ENCODE measurements at places on chromosomes 1 and 21. TPM values are rescaled to one million over a fixed set of nuclear protein-coding genes. Genes with fewer than 3 reads are reported as not detected.

DNA sequence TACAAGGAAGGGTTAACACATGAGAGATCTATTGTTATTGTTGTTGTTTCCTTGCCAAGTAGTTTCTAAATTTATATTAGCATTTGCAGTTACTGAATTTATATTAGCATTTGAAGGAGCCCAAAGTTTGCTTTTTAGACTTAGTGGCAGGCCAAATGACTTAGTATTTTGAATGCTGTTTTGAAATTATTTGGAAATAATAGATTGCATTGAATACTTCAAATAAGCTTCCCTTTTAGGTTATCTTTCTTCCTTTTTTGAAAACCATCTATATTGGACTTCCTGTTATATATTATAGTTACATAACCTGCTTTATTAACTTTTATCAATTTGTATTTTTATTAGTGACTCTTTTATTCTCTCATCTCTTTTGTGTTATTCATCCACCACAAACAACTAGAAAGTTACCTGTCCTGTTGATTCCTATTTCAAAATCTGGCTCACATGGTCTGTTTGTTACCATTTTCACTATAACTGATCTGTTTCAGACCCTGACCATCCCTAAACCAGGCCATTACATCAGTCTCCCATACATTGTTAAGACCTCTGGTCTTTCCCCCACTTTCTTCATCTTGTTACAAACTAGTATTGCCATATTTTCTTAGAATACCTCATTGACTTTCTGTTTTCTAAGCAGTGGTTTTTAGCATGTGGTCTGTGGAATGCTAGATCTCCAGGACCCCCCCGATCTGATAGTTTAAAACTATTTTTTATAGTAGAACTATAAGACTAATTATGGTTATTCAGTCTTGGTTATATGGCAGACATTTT, 185.2 kb downstream of the RASAL2 start:
- DNase-seq, result no peak

EFHD2 gene
- total RNA-seq, result 33.4 TPM

DNA sequence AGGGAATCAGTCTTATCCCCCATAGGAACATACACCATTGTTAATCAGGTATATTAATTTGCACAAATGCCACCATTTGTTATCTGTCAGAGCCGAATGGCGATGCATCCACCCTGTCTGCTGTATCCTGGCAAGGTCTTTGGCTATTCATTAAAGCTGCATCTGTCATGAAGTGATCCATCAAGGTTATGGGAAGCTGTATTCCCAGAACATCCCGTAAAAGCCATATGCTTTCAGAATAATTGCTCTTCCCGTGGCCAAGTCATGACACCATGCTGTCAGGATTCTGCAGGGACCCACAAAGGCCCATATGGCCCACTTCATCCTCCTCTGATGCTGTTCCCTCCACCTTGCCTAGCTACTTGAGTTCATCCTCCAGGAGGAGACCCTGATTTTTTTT, 103.9 kb downstream of the RAVER2 start:
- DNase-seq, result no peak

DNA sequence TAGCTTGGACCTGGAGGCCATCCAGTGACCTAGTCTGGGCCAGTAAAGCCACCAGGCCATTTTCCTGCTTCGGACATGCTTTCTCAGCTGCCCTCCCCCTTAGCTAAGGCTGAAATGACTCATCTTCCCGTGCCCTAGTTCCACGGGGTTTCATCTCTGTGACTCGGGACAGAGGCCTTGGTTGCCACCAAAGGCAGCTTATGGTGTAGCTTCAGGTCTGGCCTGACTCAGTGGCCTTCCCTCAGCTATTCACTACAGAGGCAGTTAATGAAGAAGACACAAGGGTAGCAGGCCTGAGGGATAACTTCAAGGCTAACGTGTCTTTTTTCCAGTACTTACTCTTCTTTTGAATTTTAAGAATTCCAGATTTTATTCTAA, 82.4 kb downstream of the PBX1 start:
- DNase-seq, result no peak

All from posterior vena cava (tissue), 2 donors.